AG10803 (cell line): ENCODE measurements at places on chromosomes 3 and 15.

DNA sequence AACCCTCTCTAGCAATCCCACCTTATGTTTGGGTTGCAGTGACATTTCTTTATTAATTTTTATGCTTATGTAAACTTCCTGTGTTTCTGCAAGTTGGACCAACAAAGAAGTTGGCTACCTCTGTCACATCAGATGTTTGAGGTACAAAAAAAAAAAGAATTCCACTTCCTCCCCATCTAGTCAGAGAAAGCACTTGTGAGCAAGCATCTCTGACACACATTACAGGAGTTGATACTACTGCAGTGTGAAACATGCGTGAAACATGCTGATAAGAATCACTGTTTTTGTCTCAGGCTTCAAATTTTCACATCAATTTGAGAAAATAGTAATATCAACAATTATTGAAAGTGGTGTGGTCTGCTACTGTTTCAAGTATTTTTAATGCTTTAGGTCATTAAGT, 1.3 kb downstream of the SCAANT1 start:
- DNase-seq: no peak

DNA sequence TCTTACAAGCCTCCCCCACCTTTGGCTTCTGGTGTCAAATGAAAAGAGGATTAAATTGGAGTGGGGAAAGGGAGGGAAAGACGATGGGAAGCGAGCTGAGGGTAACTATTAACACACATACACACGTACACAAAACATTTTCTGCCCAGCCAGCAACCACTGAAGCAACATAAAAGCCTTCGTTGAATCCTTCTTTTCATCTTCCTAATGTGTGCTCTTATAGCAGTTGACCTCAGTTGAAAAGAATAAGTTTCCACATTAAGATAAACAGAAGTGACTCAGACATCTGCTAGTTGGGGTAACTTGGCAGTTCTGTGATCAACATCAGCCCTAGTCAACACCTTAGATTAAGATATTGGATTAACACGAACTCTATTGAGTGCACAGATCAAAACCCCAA, 558.5 kb downstream of the MECOM start:
- no peak for DNase-seq

DNA sequence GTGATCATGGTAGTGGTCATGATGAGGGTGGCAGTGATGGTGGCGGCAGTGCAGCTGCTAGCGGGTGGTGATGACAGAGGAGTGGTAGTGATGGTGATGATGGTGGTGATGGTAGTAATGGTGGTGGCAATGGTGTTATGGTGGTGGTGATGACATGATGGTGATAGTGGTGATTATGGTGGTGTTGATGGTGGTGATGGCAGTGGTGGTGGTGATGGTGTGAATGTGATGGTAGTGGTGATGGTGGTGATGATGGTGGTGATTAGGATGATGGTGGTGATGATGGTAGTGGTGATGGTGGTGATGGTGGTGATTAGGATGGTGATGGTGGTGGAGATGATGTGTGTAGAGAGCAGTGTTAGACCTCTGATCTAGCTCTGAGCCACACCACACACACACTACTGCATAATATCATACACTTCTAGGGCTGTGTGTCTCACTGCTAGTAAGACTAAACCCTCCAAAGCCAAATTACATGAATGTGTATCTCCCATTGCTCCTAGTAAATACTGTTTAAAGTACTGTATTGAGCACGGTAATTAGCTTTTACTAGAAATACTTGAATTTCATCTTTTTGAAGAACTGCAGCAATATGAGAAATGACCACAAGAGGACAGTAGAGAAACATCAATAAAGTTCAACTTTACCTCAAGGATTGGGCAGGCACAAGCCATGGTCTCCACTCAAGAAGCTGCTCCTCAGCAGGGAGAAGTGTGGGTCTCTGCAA, 28.8 kb downstream of the TMED3 start:
- DNase-seq: peak; percentile 59

GRCh38 chr3:77171026-77171425, 131.1 kb downstream of the ROBO2 start:
- DNase-seq: no peak
